ENCODE measurements at places on chromosomes 4 and X. TPM values are rescaled to one million over a fixed set of nuclear protein-coding genes. Genes with fewer than 3 reads are reported as not detected.

DNA sequence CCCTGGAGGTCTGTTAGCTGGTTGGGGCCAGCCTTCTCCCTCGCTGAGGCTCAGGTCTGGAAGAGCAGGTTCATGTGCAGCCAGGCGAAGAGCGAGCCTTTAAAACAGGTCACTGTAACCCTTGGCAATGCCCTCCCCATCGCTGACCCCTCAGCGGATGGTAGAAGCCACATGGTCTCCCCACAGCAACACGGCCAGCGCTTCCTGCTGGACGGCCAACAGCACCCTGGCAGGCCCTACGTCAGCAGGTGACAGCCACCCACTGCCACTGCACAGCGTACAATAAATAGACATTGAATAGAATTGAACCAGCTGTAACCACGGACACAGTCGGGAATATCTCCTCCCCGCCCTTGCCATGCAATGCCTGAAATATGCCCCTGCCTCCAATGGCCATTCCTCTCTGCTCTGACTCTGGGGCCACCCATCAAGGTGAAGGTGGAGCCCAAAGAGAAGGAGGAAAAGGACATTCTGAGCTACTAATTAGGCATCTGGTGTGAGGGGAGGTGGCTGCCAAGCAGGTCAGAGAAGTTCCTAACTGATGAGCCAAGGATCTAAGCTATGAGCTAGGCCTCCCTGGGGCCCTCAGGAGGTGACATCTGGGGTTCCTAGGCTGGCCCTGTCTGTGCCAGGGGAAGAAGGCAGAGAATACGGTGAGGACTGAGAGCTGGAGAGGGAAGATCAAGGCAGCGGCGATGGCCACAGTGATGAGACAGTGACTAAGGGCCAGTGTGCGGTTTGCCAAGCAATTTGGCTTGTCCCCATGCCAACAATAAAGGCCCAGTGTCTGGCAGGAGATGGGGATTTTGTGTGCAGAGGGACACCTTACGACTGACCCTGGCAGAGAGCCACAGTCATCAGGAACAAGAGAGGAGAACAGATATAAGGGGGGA is 202.3 kb downstream of the BCOR start:
- H3K27me3 ChIP-seq = no peaks in the 10 kb centered on the region
- H3K36me3 ChIP-seq = peaks cover 8% of the 10 kb centered on the region
- H3K4me1 ChIP-seq = peaks cover 13% of the 10 kb centered on the region
- no peak for DNase-seq

DNA sequence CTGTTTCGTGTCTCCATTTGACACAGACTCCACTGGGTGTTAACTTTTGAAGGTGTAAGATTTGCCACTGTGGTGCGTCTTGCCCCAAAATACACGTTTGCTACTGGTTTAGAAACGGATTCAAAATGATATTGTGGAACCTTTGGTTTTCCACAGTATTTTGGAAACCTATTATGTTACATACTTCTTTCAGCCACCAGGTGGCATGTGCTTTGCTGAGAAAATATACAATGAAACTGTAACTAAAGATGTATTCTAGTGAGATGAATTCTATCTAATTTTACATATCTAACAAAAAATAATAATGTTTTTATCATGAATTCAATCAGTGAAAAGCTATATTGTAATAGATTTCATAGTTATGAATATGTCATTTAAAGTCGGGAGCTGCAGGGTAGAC is 28.4 kb upstream of the SLITRK4 start:
- no peak overlapping the region for H3K27ac ChIP-seq
- no peak overlapping the region for H3K4me3 ChIP-seq
- H3K4me1 ChIP-seq = no peaks in the 10 kb centered on the region
- H3K36me3 ChIP-seq = no peaks in the 10 kb centered on the region
- no peaks in the 10 kb centered on the region for H3K27me3 ChIP-seq

DNA sequence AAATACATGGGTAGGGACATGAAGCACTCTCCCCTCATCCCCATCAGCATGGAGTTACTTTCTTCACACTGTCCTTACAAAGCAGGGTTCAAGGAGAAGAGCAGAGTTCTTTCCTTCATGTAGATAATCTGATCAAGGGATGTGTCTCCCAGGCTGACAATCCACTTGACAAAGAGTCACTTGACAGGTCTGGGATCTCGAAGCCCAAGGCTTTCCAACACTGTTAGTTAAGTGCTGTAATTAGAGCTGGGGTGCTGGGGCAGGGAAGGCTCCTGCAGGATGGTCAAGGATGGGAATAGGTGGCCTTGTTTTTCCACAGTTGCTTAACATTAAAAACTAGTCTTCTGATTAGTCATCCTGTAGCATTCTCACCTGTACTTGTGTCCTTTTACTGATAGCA is 38.0 kb downstream of the CCNG2 start:
- H3K27ac ChIP-seq = no peak overlapping the region
- peaks cover 16% of the 10 kb centered on the region for H3K4me1 ChIP-seq
- no peaks in the 10 kb centered on the region for H3K36me3 ChIP-seq
- H3K4me3 ChIP-seq = no peak overlapping the region
- peaks cover 11% of the 10 kb centered on the region for H3K27me3 ChIP-seq

The STOX2 gene
- total RNA-seq = not detected

GRCh38 chrX:42615161-42615563 is 162.8 kb downstream of the PPP1R2C start:
- H3K4me3 ChIP-seq = no peak overlapping the region
- H3K27me3 ChIP-seq = no peaks in the 10 kb centered on the region
- peaks cover 15% of the 10 kb centered on the region for H3K4me1 ChIP-seq
- H3K36me3 ChIP-seq = no peaks in the 10 kb centered on the region
- peak; percentile 5 for DNase-seq

DNA sequence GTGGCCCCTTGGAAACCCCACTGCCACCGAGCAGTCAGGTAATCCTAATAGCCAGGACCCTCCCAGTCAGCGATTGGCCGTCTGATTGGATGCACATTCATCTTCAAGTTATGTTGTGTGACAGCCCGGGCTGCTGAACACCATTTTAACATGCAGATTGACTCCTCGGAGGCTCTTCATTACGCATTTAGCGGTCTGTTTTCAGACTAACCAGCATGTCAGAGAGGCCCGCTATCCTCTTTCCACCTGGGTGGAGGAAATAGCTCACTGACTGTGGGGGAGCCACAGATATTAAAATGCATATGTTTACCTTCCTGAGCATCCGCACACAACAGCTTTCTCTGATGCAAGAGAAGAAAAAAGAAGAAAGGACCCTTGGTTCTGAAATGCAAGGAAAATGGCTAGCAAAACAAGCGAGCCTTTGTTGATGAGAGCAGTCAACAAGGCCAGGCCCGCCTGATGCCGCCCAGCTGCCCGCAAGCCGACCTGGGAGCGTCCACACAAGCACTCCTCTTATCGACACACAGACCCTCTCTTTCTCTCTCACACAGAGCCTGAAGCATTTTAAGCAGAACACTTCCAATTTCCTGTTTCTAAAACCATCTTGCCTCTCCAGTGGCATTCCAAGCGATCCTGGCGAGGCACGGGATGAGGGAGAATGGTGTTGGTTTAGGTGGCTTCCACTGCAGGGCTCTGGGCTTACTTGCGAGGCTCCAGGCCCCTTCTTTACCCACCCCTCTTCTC is 118.3 kb downstream of the MGST2 start:
- no peaks in the 10 kb centered on the region for H3K4me1 ChIP-seq
- no peak overlapping the region for H3K4me3 ChIP-seq
- no peaks in the 10 kb centered on the region for H3K27me3 ChIP-seq
- DNase-seq = no peak
- no peak overlapping the region for H3K27ac ChIP-seq

The NOX1 gene
- total RNA-seq = not detected

The USP17L21 gene
- not detected for total RNA-seq

The TEX11 gene
- total RNA-seq = not detected

GRCh38 chr4:186819342-186820086 is 95.9 kb upstream of the FAT1 start:
- DNase-seq = no peak
- H3K27ac ChIP-seq = no peak overlapping the region
- no peaks in the 10 kb centered on the region for H3K4me1 ChIP-seq
- no peaks in the 10 kb centered on the region for H3K36me3 ChIP-seq
- no peak overlapping the region for H3K4me3 ChIP-seq

The MAP3K15 gene
- total RNA-seq = 0.23 TPM

DNA sequence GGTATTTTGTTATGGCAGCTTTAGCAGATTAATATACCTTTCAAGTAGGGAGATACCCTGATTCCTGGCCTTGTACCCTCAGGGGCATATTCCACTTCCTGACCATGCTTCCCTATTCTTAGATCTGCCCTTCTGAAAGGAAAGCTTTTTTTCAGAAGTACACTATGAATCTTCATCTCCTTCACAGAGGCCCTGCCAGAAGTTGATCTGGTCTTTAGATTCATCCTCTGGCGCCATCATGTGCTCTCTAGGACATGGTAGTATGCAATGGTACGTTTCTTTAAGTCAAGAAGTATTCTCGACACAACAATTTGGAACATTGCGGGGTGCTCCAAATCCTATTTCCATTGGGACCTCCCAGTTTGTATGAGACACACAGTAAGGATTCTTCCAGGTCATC is 39.6 kb upstream of the DIPK2B start:
- no peak overlapping the region for H3K4me3 ChIP-seq
- no peaks in the 10 kb centered on the region for H3K36me3 ChIP-seq
- no peak overlapping the region for H3K27ac ChIP-seq
- no peaks in the 10 kb centered on the region for H3K4me1 ChIP-seq

- H3K27me3 ChIP-seq = no peaks in the 10 kb centered on the region
- peaks cover 25% of the 10 kb centered on the region for H3K4me1 ChIP-seq
- peaks cover 27% of the 10 kb centered on the region for H3K36me3 ChIP-seq
- DNase-seq = no peak
- H3K27ac ChIP-seq = no peak overlapping the region
- no peak overlapping the region for H3K4me3 ChIP-seq
Observed at GRCh38 chr4:169005453-169006099, 4.5 kb downstream of the CBR4 start.

DNA sequence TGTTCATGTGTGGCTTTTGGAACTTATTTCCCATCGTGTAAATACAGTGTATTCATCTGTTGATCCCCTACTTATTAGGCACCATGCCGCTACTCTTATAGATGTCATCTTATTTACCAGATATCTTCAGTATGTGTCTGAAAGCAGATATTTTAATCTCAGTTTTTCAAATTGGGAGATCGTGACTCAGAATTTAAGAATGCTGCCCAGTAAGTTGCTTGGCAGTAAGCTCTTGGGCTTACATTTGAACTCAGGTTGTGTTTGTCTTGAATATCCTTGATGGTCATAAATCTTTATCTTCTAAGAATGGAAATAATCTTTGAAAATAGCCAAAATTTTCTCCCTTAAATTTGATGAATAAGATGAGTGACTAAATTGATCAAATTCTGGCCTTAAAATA is 45.9 kb upstream of the RPA4 start:
- no peak overlapping the region for H3K4me3 ChIP-seq
- no peaks in the 10 kb centered on the region for H3K4me1 ChIP-seq
- no peaks in the 10 kb centered on the region for H3K27me3 ChIP-seq
- no peak for DNase-seq

GRCh38 chr4:83228231-83228630 is 56.4 kb downstream of the COQ2 start:
- H3K4me3 ChIP-seq = no peak overlapping the region
- peaks cover 11% of the 10 kb centered on the region for H3K27me3 ChIP-seq
- peaks cover 69% of the 10 kb centered on the region for H3K4me1 ChIP-seq
- no peak for DNase-seq

DNA sequence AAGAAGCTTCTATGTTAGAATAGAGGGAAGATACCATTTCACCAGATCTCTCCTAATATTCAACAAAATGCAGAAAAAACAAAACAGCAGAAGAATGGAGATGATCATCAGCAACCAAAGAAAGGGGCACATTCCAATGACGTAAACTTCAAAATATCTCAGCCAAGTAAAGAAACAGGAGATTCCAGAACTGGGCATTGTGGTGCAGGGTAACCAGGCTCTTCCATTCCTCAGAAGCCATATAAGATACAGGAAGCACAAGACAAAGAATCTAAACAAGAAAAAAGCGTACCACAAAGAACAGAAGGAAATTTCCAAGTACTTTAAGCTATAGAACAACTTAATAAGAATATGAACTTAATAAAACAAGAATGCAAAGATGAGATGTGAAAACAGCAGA is 6.9 kb upstream of the ARMCX4 start:
- H3K36me3 ChIP-seq = no peaks in the 10 kb centered on the region
- H3K27ac ChIP-seq = no peak overlapping the region
- H3K4me1 ChIP-seq = no peaks in the 10 kb centered on the region

The TRIM75 gene
- not detected for total RNA-seq

GRCh38 chrX:77900688-77901087 is 1.4 kb downstream of the COX7B start:
- peak overlapping the region; percentile 90 for H3K4me3 ChIP-seq
- peaks cover 21% of the 10 kb centered on the region for H3K4me1 ChIP-seq

DNA sequence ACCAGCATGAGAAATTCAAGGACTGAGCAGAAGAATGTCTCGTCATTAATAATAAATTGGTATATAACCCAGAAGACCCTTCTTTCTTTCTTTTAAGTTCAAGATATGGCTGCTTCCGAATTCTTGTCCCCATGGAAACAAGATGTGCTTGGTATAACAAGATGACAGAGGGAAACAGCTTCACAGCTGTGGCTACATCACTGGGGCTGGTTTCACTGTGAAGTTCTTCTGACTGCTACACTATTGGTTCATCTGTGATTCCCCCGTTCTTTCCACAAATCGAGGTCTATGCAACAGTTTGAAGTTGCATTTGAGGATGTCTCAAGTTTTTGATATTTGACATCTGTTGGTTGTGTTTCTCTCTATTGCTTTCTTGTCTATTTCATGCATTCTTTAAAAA is 12.3 kb upstream of the DTHD1 start:
- H3K27me3 ChIP-seq = no peaks in the 10 kb centered on the region
- no peak overlapping the region for H3K27ac ChIP-seq
- peak; percentile 27 for DNase-seq
- no peaks in the 10 kb centered on the region for H3K36me3 ChIP-seq
- peaks cover 34% of the 10 kb centered on the region for H3K4me1 ChIP-seq

GRCh38 chr4:173522160-173522950 is 7.7 kb downstream of the HAND2 start:
- H3K27me3 ChIP-seq = peaks cover 94% of the 10 kb centered on the region
- H3K27ac ChIP-seq = peak overlapping the region; percentile 54
- H3K36me3 ChIP-seq = peaks cover 22% of the 10 kb centered on the region
- peak overlapping the region; percentile 38 for H3K4me3 ChIP-seq

GRCh38 chrX:71504346-71504745 is 28.6 kb upstream of the OGT start:
- H3K27me3 ChIP-seq = no peaks in the 10 kb centered on the region
- no peak for DNase-seq
- no peaks in the 10 kb centered on the region for H3K4me1 ChIP-seq
- no peaks in the 10 kb centered on the region for H3K36me3 ChIP-seq
- H3K27ac ChIP-seq = no peak overlapping the region

- H3K27ac ChIP-seq = no peak overlapping the region
- DNase-seq = no peak
- no peaks in the 10 kb centered on the region for H3K36me3 ChIP-seq
- no peaks in the 10 kb centered on the region for H3K27me3 ChIP-seq
- H3K4me1 ChIP-seq = no peaks in the 10 kb centered on the region
Observed at GRCh38 chr4:37528166-37528885, 157.8 kb downstream of the RELL1 start.

GRCh38 chrX:118615141-118615540 is 112.3 kb upstream of the IL13RA1 start:
- no peak overlapping the region for H3K27ac ChIP-seq
- no peaks in the 10 kb centered on the region for H3K4me1 ChIP-seq
- peaks cover 37% of the 10 kb centered on the region for H3K36me3 ChIP-seq
- H3K27me3 ChIP-seq = no peaks in the 10 kb centered on the region
- DNase-seq = no peak
- H3K4me3 ChIP-seq = no peak overlapping the region

The BLOC1S4 gene
- 17.6 TPM for total RNA-seq

GRCh38 chr4:41144812-41145211 is 69.5 kb downstream of the APBB2 start:
- H3K4me1 ChIP-seq = no peaks in the 10 kb centered on the region
- peaks cover 16% of the 10 kb centered on the region for H3K27me3 ChIP-seq
- H3K27ac ChIP-seq = no peak overlapping the region
- H3K4me3 ChIP-seq = no peak overlapping the region

GRCh38 chr4:154491341-154492271 is at the start of gene DCHS2:
Gene DCHS2, minus strand, starts transcription at chr4:154491799. Its CDS starts 444 bp downstream, at chr4:154491355.
- H3K27ac ChIP-seq = no peak within 1 kb of the TSS
- peak within 1 kb of the TSS; percentile 61 for H3K4me3 ChIP-seq
- H3K36me3 ChIP-seq = no peaks in the 10 kb centered on the region
- DNase-seq = peak; percentile 24
- peaks cover 12% of the 10 kb centered on the region for H3K4me1 ChIP-seq
